ENCODE measurements at places on chromosomes 5 and 9. TPM values are rescaled to one million over a fixed set of nuclear protein-coding genes. Genes with fewer than 3 reads are reported as not detected.

DNA sequence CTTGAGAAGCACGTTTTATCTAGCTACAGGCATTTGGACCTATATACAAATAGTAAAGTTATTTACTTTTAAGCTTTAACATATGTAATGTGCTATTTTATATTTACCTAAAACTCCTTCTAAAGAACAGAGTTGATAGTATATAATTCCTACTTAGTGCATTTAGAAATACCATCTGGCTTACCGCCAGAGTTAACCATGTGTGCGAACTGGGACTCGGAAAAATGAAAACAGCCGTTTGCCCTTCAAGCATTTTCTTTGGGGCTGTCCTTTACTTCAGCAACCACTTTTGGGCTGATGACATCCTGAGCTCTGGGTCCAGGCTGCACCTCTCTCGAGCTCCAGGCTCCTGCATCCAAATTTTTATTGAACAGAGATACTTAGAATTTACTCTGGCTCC lies 21.9 kb upstream of the DHFR start:
- no peak overlapping the region for H3K27ac ChIP-seq
- no peak overlapping the region for H3K4me3 ChIP-seq
- H3K4me1 ChIP-seq = no peaks in the 10 kb centered on the region
- DNase-seq = no peak
- H3K36me3 ChIP-seq = peaks cover 69% of the 10 kb centered on the region

Gene MYOZ3
- 0.23 TPM for polyA plus RNA-seq

- H3K27ac ChIP-seq = no peak overlapping the region
- DNase-seq = peak; percentile 74
- no peaks in the 10 kb centered on the region for H3K27me3 ChIP-seq
Measured at GRCh38 chr9:124202447-124202971, 55.2 kb upstream of the NEK6 start.

Gene MGAT1
- polyA plus RNA-seq = 52.8 TPM

DNA sequence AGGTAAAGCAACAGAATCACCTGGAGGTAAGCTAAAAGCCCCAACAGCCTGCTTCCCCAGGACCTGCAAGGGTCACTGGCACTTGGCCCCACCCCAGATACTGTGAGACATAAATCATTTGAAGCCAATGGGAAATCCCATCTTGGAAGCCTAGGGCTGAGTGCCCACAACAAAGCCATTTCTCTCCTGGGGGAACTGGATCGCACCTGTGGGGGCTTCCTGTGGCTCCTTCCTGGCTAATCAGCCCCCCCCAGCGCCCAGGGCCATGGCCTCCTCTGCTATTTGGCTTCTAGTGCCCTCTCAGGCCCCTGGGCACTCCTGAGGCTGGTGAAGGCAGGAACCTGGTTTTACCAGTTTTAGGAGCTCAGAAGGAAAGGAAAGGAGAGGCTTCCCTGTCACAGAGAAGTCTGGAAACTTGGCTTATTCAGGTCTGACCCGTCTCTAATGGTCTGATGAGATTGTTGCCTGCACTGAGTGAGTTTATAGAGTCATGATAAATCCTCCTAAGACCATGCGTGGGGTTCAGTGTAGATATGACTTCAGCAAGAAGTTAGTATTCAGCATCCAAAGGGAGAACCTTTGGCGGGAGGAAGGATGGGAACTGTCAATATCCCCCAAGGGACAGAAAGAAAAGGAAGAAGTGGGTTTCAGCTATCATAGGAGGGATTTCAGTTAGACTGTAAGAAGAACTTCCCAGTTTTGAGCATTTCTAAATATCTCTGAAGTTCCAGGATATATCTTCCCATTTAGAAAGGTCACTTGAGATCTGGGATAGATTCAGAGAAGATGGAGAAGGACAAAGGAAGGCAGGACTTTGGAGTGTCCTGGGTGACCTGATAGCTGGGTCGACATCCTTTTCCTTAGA lies 1.2 kb downstream of the KCNMB1 start:
- no peaks in the 10 kb centered on the region for H3K27me3 ChIP-seq
- H3K4me1 ChIP-seq = peaks cover 25% of the 10 kb centered on the region
- H3K27ac ChIP-seq = peak overlapping the region; percentile 84
- H3K4me3 ChIP-seq = peak overlapping the region; percentile 42

GRCh38 chr5:56026863-56027300 lies 32.1 kb upstream of the IL6ST start:
- no peak overlapping the region for H3K4me3 ChIP-seq
- no peaks in the 10 kb centered on the region for H3K36me3 ChIP-seq
- H3K4me1 ChIP-seq = peaks cover 13% of the 10 kb centered on the region
- no peak for DNase-seq

DNA sequence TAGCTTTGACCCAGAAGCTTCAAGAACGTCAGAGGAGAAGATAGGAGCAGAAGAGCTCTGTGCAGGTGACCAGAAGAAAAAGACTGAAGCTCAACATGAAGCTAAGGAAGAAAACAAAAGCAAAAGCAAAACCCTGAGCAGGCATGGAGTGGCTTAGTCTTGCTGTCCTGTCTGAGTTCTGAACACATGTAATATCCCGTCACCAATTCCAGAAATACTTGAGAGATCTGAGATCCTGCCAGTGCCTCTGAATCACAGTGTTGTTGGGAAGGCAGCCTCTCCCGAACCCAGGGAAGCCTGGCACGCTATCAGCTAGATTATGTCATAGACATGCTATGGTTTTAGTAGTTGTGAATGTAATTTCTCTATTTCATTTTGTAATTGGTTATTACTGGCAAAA lies 235.7 kb downstream of the ICE1 start:
- no peak overlapping the region for H3K27ac ChIP-seq
- peak; percentile 72 for DNase-seq
- no peaks in the 10 kb centered on the region for H3K4me1 ChIP-seq
- no peaks in the 10 kb centered on the region for H3K36me3 ChIP-seq
- H3K4me3 ChIP-seq = no peak overlapping the region

- peak overlapping the region; percentile 93 for H3K27ac ChIP-seq
- H3K4me3 ChIP-seq = peak overlapping the region; percentile 91
- peaks cover 12% of the 10 kb centered on the region for H3K4me1 ChIP-seq
- DNase-seq = no peak
- peaks cover 47% of the 10 kb centered on the region for H3K36me3 ChIP-seq
Measured at GRCh38 chr5:150448334-150448733, 1.2 kb downstream of the RPS14 start.

- H3K4me1 ChIP-seq = no peaks in the 10 kb centered on the region
- no peaks in the 10 kb centered on the region for H3K27me3 ChIP-seq
- no peaks in the 10 kb centered on the region for H3K36me3 ChIP-seq
- no peak overlapping the region for H3K27ac ChIP-seq
Measured at GRCh38 chr5:95237324-95237723, 47.6 kb downstream of the MCTP1 start.

DNA sequence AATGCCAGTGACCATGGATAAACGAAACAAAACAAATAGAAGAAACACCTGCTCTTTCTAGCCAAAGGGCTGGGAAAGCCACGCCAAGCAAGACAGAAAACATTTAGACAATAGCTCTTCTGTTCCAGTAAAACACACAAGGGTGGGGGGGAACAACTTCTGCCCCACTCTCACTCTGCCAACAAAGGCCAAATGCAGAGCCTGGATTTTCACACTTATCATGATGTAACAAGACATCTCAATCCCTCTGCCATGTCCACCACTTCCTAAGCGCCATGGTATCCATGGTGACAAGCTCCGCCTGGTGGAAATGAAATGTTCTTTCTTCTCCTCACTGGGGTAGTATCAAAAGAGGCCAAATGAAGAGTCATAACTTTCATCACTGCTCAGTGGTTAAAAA lies 60.6 kb downstream of the DRD1 start:
- no peak overlapping the region for H3K4me3 ChIP-seq
- DNase-seq = peak; percentile 31
- H3K36me3 ChIP-seq = no peaks in the 10 kb centered on the region
- no peak overlapping the region for H3K27ac ChIP-seq
- H3K4me1 ChIP-seq = no peaks in the 10 kb centered on the region
- H3K27me3 ChIP-seq = no peaks in the 10 kb centered on the region

Gene GRXCR2
- polyA plus RNA-seq = not detected

Gene SUSD1
- polyA plus RNA-seq = 1.7 TPM

Gene PKD2L2
- polyA plus RNA-seq = not detected

DNA sequence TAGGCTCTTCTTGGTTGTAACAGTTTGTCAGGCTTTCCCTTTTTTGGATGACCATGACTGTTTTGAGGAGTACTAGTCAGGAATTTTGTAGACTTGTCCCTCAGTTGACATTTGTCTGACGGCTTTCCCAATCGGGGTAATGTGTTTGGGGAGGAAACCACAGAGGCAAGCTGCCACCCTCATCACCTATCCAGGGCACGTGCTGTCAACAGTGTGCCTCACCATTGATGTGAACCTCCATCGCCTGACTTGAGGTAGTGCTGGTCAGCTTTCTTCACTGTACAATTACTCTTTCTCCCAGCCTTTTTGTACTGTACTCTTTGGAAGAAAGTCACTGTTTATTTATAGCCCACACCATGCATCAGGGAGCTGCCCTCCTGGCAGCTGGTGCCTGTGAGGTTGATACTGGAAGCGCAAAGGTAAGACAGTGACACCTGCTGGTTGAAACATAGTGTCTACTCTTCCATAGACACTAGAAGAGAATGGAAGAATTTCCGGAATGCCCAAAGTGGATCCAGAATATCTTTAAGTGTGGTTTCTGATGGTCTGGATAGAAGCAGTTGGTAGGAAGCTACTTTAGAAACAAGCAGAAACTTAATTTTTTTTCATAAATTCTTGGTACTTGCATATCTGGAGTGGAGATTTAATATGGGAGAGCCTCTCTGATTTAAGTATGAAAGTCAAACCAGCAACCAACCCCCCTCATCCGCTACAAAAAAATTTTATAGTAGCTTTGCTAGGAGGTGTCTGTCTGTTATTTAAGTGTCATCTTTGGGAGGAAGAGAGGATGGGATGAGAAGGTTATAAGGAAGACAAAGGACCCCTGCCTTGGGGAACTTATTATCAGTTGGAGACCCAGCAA lies 69.3 kb downstream of the SNX30 start:
- peaks cover 10% of the 10 kb centered on the region for H3K36me3 ChIP-seq
- peaks cover 27% of the 10 kb centered on the region for H3K4me1 ChIP-seq
- DNase-seq = peak; percentile 87
- no peaks in the 10 kb centered on the region for H3K27me3 ChIP-seq
- no peak overlapping the region for H3K27ac ChIP-seq
- H3K4me3 ChIP-seq = no peak overlapping the region

Gene GHR
- 5.5 TPM for polyA plus RNA-seq

GRCh38 chr9:114629563-114630090 lies 18.5 kb downstream of the TMEM268 start:
- H3K27me3 ChIP-seq = no peaks in the 10 kb centered on the region
- H3K27ac ChIP-seq = no peak overlapping the region
- peaks cover 96% of the 10 kb centered on the region for H3K36me3 ChIP-seq

- H3K27me3 ChIP-seq = no peaks in the 10 kb centered on the region
- no peak overlapping the region for H3K27ac ChIP-seq
- no peaks in the 10 kb centered on the region for H3K36me3 ChIP-seq
- no peak for DNase-seq
- no peak overlapping the region for H3K4me3 ChIP-seq
- no peaks in the 10 kb centered on the region for H3K4me1 ChIP-seq
Measured at GRCh38 chr5:72092074-72092473, 15.2 kb upstream of the MAP1B start.

GRCh38 chr9:137705906-137706305 lies 87.1 kb downstream of the EHMT1 start:
- no peak overlapping the region for H3K4me3 ChIP-seq
- no peak overlapping the region for H3K27ac ChIP-seq
- peaks cover 3% of the 10 kb centered on the region for H3K36me3 ChIP-seq
- DNase-seq = no peak

Gene LCN12
- 6.3 TPM for polyA plus RNA-seq

DNA sequence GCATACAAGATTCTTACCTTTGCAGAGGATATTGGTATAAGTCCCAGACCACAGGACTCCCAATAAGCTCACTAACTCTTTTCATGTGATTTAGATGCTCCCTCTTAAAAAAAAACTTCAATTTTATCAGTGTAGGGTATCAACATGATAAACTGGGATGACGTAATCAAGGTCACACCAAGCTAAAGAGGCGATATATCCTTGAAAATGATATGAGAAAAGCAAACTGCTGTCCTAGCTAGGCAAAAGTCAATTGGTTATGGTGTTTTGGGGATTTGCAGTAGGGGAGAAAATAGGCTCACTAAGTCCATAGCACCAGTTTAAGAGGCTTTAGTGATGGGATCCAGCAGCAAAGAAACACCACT lies 354.4 kb downstream of the DIRAS2 start:
- H3K4me1 ChIP-seq = no peaks in the 10 kb centered on the region
- DNase-seq = no peak
- H3K27me3 ChIP-seq = no peaks in the 10 kb centered on the region
- no peak overlapping the region for H3K27ac ChIP-seq
- H3K36me3 ChIP-seq = no peaks in the 10 kb centered on the region
- no peak overlapping the region for H3K4me3 ChIP-seq

Gene VCAN
- polyA plus RNA-seq = 1.5 TPM

DNA sequence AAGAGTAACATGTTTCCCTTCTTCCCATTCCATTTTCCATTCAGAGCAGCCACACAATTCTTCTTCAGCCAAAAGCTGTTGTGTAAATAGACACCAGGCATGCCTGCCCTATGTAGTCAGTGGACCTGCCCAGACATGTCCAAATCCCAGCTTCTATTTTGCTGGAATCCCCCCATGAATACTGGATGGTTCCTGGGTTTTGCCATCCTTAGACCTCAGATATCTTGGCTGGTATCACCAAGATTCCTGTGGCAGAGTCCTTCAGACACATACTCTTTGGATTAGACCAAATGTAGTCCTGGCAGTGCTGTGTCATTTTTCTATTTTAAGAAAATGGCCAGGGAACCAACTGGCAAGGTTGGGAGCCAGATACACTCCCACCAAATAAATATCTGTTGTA lies 10.3 kb downstream of the FST start:
- H3K36me3 ChIP-seq = no peaks in the 10 kb centered on the region
- no peak for DNase-seq
- no peaks in the 10 kb centered on the region for H3K4me1 ChIP-seq
- no peak overlapping the region for H3K27ac ChIP-seq

Measured in stomach (tissue), 19 donors.